Effector memory CD8-positive, alpha-beta T cell (primary cell): ENCODE measurements at places on chromosomes 2 and 18.

DNA sequence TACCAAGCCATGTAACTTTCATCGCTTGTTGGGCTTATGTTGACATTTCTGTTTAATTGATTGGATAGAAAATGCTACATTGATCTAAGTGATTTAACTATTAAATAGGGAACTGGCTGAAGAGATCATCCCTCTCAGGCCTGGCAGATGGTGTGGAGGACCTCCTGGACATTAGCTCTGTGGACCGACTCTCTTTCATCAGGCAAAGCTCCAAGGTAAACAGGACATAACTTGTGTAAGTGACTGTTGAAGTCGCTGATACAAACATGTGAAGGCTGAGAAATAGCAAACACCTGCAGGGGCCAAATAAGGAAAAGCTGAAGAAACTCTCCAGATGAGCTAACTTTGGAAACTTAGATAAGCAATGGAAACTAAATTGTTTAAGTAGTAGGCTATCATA, 68.8 kb downstream of the UNC80 start:
- no peak for DNase-seq

- no peak for DNase-seq
These were observed 205.1 kb downstream of the DNAH7 start for GRCh38 chr2:195863564-195863963.

DNA sequence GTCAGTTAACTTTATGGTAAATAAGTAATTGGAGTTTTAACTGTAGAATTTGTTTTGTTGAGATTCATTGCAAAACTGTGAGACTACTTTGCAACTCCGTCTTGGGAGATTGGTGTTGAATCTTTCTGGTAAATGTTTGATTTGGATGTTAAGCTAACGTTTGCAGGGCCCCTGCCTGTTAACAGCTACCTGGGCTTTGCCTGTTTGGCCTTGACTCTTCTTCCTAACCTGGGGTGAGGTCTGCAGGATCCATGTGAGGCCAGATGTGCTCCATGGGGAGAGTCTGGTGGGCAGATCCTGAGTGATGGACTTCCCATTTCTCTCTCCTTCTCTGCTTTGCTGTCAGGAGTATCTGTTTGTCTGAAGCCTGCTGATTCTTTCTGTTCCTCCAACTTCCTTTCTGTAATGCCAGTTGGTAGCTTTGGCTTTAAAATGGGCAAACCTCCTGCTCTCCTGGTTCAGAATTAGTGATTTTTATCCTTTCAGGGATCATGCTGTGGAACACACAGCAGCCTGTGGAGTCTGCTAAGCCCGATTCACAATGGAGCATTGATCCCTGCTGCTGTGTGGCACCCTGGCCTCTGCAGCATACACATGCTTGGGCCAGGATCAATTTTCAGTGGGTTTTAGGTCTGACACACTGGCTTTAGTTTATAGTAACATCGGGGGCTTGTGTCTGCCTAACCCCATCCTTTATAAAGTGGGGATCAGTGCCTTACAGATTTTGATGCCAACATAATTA, 36.3 kb downstream of the PTPRM start:
- no peak for DNase-seq

GRCh38 chr2:64731263-64731643, 77.5 kb upstream of the SERTAD2 start:
- DNase-seq: no peak

DNA sequence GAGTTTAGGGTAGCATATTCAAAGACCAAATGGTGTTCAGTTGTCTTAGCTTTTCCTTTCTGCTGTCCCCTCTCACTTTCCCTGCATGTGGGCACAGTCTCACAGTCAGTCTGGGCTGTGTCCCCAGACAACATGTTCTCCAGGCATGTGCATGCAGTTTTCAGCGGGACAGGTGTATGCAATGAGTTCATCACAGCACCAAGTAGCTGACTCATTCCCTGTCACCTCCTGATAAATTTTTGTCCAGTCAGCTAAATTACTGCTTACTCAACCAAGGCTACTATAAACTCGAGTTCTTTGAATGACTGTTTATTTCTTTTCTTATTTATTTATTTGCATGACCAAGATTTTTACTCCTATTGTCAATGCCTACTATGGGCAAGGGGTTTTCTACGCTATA, 148.8 kb upstream of the CDH19 start:
- DNase-seq: no peak

DNA sequence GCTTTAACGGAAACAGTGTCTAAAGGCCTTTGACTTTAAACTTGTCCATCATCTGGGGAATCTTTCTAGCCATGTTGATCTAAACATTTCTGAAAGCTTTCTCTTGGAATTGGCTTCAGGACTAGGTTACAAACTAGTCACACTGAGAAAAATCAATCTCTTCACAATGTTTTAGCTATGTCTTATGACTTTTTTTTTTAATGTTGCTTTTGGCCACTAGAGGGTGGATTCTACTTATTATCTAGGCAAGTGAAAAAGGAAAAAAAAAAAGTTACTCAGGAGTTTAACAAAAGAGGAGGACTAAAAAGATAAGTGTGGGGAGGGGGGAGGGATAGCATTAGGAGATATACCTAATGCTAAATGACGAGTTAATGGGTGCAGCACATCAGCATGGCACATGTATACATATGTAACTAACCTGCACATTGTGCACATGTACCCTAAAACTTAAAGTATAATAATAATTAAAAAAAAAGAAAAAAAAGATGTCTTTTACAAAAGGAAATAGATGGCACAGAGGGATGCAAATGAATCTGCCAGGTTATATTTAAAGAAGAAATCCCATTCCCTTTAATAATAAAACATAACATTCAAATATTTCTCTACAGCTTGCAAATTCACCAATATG, 160.4 kb upstream of the PID1 start:
- no peak for DNase-seq

GRCh38 chr18:66156946-66157687, 406.3 kb downstream of the CDH7 start:
- DNase-seq: no peak

GRCh38 chr2:217755027-217755745, 247.6 kb downstream of the TNS1 start:
- no peak for DNase-seq

DNA sequence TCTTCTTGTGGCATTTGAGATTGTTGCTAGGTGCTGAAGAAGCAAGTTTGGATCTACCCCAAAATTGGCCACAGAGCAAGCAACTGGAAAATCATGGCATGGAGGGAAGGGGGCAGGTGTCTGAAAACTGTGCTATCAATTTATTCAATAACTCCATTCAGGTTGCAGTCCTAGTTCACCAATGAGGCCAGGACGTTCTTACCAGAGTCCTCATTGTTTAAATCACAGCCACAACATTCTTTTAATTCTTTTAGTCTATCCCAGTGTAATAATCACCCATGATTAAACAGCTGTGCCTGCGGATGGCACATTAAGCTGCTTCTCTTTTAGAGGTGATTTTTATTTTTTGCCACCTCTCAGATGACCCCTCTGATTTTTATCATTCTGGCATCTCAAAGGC, 103.5 kb downstream of the ANKRD44 start:
- no peak for DNase-seq

DNA sequence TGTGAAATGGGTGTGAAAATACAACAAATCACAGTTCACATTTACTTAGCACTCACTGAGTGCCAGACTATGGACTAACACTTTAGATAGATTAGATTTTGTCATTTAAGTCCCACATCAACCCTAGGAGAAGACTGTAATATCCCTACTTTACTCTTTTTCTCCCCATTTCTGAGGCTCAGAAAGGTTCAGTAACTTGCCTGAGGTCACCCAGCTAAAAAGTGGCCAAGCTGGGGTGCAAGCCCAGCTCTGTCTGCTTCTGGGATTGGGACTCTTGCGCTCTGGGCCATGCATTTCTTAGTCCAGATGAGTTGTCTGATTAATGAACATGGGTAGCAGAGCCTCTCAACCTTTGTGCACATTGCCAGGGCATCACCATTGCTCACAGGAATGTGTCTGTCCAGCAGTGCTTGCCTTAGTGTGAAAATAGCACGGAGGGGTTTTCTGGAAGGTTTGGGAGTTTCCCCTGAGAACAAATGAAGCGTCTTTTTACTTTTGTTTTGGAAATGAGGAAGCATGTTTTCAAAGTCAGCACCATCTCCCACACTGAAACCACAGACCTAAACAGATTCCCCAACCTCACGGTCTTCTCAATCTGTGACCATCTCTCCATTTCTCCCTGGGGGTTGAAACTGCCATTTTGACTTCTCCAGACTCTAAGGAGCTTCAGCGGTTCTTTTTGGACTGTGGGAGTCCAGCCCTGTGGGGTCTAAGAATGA, 31.9 kb downstream of the NRP2 start:
- DNase-seq: no peak

GRCh38 chr2:42927334-42928160, 135.2 kb upstream of the HAAO start:
- DNase-seq: no peak

DNA sequence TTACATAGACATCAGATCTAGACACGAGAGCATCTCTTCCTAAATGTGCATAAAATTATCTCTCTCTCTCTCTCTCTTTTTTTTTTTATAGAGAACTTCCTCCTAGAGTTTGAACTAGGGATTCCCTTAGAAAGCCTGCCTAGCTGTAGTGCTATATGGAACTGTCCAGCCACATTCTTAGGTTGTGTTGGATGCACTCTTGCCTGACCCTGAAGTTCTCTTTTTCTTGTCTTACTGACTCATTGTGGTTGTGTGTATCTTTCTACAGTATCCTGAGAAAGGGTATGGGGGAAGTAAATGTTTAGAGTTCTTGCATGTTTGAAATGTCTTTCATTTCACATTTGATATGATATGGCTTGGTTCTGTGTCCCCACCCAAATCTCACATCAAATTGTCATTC, 368.2 kb downstream of the CDH2 start:
- no peak for DNase-seq

DNA sequence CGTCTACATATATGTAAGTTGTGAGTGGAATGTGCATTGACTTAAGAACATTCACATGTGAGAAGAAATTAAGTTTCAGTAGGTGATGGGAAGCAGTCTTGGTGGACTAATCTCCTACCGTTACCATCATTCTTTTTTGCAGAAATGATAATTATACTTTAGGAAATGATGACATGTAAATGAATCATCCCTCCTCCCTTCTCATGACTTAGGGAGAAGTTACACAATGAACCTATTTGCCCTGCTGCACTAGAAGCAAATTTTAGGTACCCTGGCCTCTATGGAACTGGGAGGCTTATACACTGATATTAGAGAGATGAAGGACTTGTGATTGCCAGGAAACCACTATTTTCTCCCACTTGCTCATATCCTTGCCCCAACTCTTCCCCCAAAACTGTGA, 214.2 kb downstream of the CALCRL start:
- DNase-seq: no peak

DNA sequence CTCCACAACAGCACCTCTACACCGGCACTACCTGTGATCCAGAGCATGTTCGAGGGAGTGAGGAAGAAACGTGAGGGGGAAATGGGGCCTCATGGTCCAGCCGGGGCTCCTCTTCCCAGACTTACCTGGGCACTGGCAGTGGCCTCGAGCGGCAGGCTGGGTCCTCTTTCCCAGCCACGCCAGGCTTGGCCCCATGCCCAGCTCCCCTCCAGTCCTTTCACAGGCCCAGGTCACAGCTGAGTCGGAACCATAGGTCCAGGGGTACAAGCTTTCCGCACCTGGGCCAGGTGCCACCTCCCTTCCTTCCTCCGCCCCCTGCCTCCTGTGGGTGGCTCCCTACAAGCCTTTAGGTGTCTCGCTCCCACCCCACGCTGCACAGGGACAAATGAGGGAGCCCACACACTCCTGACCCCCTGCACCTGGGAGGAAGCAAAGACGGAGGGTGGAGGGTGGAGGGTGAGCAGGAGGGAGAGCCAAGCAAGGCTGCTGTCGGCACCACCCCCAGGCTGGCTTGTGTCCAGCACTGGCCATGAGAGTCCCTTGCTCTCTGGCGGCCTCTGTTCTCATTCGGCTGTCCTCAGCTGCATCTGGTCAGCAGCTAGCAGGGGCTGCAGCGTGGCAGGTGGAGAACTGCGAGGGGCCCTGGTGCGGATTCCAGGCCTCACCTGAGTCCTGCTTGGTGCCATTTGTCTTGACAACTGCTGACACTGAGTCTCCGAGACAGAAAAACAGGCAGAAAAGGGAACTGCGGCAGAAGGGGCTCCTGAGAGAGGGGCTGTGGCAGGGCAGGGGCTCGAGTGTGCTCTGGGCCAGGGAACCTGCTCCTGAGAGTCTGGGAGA, 26.8 kb downstream of the ADRA2B start:
- no peak for DNase-seq

DNA sequence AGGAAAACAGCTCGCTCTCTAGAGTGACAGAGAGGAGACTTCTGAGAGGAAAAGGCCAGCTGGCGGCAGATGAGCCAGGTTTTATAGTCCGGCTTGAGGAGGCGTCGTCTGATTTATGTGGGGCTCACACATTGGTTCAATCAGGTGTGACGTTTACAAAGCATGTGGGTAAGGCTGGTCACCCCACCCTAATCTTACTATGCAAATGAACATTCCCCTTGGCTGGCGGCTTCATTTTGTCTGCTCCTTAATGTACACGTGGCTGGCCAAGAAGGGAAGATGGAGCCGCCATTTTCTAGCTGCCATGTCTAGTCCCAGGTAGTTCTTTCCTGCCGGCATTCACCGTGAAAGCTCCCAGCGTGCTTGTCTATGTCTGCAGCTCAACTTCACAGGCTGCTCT, 299.1 kb upstream of the SPRED2 start:
- no peak for DNase-seq

- no peak for DNase-seq
These were observed 48.1 kb downstream of the TPGS2 start for GRCh38 chr18:36780748-36781147.

DNA sequence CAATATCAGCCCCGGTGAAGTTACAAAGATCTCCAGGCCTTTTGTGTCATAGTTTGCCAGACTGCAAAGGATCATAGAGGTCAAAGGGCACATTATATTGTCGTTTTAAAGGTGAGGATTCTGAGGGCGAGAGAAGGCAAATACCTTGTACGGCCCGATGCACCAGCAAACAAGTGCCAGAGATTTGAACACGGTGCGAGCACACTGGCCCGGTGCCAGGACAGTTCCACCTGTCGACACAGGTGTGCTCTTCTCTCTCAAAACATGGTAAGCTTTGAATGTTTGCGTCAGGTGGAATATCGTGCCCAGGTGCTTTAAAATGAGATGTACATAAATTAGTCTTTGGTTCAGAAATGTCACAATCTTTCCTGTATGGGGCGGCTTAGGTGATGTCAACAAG, 776.1 kb upstream of the ID2 start:
- DNase-seq: no peak

GRCh38 chr18:22932885-22933205, 283 bp upstream of the RBBP8 start:
- no peak for DNase-seq
